ENCODE measurements at places on chromosomes 6 and 20.

DNA sequence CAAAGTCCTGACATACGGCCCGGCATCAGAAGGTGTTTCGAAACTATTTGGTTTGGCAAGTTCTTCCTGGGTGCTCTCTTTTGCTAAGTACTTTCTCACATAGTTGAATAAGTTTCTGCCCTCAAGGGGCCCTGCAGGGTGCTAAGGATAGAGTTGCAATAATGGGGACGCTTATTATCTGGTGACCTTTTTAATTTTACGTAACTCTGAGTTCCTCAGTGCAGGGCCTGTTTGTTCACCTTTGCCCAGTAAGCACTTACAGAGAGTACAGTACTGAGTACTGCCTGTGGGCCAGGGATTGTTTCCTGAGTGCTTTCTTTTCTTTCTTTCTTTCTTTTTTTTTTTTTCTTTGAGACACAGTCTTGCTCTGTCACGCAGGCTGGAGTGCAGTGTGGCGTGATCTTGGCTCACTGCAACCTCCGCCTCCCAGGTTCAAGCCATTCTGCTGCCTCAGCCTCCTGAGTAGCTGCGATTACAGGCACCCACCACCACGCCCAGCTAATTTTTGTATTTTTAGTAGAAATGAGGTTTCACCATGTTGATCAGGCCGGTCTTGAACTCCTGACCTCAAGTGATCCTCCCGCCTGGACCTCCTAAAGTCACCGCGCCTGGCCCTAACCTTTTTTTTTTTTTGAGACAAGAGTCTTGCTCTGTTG is 4.5 kb upstream of the PXMP4 start:
- DNase-seq = no peak

GRCh38 chr6:46720401-46720800 is 14.8 kb downstream of the PLA2G7 start:
- no peak for DNase-seq

- DNase-seq = no peak
These were observed 17.4 kb downstream of the HECA start for GRCh38 chr6:139152088-139152891.

GRCh38 chr6:25280344-25281074 is 1.3 kb downstream of the CARMIL1 start:
- DNase-seq = no peak

GRCh38 chr6:28064272-28064671 is 16.1 kb upstream of the ZNF165 start:
- no peak for DNase-seq

GRCh38 chr6:84606860-84607259 is 157.5 kb downstream of the TBX18 start:
- DNase-seq = no peak

DNA sequence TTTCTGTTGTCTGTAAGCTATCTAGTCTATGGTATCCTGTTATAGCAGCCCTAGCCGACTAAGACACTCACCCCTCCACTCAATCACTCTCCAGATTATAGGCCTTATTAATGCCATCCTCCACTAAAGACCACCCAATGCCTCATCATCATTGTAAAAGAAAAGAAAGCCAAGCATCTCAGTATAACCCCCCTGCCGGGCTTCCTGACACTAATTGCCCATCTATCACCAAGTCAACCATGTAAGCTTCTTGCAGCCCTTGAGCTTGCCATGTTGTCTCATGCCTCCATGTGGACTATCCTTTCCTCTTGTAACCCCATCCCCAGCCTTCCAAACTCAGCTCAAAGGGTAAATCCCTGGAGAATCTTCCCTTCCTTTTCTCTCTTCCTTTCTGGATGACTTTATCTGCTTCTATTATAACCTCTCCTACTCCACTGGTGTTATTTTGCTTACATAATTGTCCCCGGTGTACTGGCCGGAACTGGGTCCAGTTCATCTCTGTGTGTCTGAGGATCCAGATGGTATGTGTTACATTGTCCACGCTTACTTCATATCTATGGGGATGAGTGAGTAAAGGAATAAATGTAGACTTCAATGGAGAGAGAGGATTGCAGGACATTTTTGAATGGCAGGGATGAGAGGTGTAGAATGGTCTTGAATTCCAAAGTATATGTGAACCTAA is 202.9 kb upstream of the SOX4 start:
- DNase-seq = no peak

GRCh38 chr6:163775313-163775712 is 360.8 kb downstream of the QKI start:
- no peak for DNase-seq

DNA sequence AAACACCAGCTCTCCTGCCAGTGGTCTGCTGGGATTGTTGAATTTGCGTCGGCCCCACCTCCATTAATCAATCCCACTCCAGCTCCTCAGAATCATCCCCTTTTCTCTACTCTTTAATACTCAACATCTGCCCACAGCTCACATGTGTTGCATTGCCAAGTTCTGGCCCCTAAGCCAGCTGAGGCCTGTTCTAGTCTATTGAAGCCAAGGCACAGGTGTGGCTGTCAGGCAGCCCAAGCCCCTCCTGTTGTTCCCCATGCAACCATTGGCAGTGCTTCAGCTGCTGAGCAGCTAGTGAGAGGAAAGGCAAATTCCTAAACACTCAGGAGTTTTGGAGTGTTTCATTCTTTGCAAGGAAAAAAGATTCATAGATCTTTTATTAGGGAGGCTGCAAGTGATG is 128.0 kb upstream of the NT5E start:
- DNase-seq = no peak

GRCh38 chr6:167330750-167331149 is 5.9 kb downstream of the TTLL2 start:
- DNase-seq = no peak

GRCh38 chr20:17229256-17229655 is 2.4 kb downstream of the PCSK2 start:
- DNase-seq = no peak

DNA sequence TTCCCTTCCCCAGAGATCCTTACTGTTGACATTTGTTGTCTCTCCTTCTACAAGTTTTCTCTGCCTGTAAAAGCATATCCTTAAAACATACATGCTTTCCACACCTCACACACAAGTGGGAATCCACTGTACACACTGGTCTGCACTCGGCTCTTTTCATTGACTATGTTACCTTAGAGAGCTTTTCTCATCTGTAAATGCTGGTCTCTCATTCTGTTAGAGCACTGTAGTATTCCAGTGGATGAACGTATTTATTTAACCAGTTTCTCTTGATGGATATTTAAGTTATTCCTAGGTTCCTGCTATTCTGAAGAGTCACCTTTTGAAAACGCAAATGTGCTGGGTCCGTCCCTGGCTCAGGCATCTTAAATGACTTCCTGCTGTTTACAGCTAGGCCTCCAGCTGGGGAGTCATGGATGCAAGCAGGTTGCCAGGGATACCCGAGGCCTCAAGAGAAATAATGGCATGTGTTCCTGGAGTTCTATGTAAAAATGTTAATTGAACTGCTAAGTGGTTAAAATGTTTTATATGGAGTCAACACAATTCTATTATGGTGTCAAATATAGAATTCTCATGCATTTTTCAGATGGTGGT is 61.1 kb upstream of the TGM3 start:
- no peak for DNase-seq

DNA sequence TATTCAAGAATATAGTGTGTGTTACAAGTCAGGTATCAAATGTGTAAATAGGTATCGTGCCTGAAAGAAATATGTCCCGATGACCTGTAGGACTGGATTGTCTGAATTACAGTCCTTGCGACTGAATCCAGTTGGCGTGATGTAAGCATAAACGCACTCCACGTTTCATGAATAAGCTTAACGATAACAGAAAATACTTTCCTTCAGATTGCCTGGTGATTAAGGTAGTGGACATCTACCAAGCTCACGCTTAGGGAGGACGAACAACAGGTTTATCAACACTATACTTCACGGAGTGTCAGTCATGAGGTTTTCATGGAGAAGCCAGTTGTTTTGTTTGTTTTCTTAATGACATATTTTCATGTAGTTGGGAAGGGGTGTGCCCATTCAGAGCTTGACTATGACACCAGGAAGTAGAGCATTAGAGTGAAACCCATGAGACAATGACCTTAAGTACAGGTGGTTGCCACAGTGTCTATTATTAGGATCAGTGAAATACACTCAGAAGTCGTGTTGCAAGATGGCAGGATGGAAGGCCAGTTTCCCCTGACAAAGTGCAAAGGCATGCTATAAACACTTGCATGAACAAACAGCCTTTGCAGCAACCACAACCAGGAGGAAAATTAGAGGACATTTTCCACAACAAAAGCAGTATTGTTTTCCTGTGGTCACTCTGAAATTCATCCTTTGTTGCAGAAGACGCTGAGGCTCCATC is 305.8 kb upstream of the PRDM1 start:
- DNase-seq = no peak

GRCh38 chr6:50112981-50113857 is 63.5 kb upstream of the DEFB112 start:
- DNase-seq = no peak

GRCh38 chr20:10635476-10636208 is 38.2 kb downstream of the JAG1 start:
- DNase-seq = no peak

- no peak for DNase-seq
These were observed 123.5 kb downstream of the TCP11 start for GRCh38 chr6:35017411-35018181.

DNA sequence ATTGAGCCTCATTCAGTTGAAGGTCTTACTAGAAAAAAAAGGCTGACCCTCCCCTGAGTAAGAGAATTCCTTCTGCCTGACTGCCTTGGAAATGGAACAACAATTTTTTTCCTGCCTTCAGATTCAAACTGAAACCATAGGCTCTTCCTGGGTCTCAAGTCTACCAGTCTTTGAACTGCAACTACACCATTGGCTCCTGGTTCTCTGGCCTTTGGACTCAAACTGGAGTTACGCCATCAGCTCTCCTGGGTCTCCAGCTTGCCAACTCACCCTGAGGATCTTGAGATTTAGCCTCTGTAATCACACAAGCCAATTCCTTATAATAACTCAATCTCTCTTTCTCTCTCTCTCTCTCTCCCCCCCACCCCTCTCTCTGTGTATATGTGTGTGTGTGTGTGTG is 36.0 kb upstream of the SNX9 start:
- no peak for DNase-seq

- DNase-seq = no peak
These were observed 24.5 kb downstream of the CHMP4B start for GRCh38 chr20:33835615-33836172.

GRCh38 chr6:44667668-44668390 is 280.3 kb downstream of the CDC5L start:
- DNase-seq = peak; percentile 6

- DNase-seq = no peak
These were observed 67.2 kb upstream of the RNF146 start for GRCh38 chr6:127199470-127199869.

DNA sequence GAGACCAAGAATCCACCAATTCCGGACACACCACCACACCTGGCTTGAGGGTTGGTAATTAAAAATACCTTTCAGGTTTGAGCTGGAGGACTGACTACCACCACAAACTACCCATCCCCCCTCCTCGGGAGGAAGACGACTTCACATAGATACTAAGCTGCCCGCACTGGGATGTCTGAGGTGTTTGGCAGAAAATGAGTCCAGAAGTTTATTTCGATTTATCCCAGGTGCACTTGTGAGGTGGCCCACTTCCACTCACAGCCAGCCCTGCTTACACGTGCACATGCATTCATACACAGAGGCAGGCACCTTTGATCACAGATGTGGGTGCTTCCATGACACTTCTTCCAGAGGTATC is 187.1 kb downstream of the ID4 start:
- DNase-seq = no peak

DNA sequence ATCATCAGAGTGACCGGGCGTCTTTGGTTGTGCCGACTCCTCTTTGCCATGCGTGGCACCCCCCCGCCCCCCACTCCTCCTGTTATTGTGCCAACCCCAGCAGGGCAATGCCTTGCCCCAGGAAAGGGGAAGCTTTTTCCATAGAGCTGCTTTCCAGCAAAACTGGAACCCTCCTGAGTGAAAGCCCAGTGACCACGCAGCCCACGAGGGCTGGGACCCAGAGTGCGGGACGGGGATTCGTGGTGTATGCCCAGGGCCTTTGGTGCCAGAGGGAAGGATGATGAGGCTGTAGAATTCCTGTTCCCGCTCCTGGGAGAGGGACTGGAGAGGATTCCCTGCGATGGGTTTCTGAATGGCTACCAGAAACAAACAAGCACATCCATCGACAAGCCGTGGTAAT is 116.8 kb upstream of the BACH2 start:
- no peak for DNase-seq

DNA sequence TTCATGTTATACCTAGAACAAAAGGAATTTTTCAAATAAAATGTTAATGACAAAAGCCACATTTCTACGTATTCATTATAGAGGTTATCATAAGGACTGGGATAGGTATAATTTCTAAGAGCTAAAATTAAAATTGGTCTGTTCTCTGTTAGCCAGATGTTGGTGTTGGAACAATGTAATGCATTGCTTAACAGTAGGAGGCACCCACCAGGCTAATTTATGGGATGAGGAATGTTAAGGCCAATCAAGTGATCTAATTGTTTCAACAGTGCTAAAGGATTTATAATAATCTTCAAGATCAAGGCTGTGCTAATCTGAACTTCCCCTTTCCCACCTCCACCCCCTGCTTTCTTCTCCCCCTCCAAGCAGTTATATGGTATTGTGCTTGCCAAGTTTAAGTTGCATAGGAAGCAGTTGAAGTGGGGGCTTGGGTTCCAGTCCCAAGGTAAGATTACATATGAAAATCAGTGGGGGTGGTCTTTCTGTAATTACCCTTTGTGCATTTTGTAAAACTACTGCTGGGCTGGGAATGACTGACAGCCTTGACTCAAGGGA is 89.2 kb upstream of the BACH2 start:
- no peak for DNase-seq

GRCh38 chr20:48198929-48199451 is 413.7 kb upstream of the SULF2 start:
- no peak for DNase-seq

DNA sequence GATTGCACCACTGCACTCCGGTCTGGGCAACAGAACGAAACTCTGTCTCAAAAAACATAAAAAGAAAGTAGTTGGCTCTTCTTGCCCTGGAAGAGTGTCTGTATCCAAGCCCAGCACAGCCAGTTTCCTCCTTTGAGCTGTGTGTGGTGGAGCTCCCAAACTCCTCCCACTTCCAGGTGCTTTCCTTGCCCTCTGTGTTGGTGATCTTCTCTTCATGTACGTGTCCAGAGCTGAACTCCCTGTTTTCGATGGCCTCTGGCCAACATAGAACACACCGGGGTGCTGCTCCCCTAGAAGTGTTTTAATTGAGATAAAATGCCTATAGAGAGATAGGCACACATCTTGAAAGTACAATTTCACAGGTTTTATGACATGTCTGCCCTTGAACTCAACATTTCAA is 16.7 kb upstream of the SGK2 start:
- DNase-seq = no peak

- no peak for DNase-seq
These were observed 60.8 kb downstream of the ECT2L start for GRCh38 chr6:138856654-138857053.

DNA sequence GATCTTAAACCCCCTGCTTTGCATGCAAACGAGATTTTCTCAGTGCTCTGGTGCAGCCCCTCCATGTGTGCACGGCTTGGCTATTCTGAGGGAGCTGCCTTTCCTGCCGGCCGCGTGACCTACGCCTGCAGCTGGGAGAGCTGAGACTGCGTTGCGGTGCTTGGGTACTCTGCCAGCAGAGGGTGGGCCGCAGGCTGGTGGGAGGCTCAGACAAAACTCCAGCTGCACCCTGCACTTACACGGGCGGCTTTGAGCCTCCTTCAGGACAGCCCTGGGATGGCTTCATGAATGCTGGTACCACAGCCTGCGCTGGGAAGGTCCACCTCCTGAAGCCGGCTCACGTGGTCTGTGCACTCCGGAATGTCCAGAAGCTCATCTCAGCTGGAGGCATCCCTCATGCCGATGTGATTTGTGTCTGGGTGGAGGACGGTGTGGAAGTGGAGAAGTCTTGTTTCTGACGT is 223.7 kb downstream of the DLL1 start:
- DNase-seq = no peak

- DNase-seq = no peak
These were observed 12.2 kb upstream of the HBS1L start for GRCh38 chr6:135066806-135067205.
